ENCODE measurements at places on chromosomes 6 and 20.
A peak's percentile ranks its signal among the peaks of the same experiment; 100 is the strongest.

DNA sequence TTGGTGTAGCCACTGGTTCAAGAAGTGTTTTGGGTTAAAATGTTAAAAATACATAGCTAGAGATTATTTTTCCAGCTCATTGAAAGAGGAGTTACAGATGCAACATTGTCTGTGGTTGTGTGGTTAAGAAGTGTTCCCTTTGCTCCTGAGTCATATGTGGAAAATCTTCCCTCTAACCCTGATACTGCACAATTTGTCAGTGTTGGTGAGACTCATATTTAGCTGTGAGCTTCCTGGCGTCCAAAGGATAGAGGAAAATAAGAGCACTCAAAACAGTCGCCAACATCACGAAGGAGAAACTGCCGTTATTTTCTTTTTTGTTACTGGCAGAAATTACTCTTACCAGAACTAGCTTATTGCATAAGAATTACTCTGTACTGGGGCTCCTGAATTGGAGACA lies 250.4 kb downstream of the CDH4 start:
- DNase-seq, result no peak

GRCh38 chr20:33689973-33690372 lies 3.8 kb upstream of the E2F1 start:
- DNase-seq, result no peak

DNA sequence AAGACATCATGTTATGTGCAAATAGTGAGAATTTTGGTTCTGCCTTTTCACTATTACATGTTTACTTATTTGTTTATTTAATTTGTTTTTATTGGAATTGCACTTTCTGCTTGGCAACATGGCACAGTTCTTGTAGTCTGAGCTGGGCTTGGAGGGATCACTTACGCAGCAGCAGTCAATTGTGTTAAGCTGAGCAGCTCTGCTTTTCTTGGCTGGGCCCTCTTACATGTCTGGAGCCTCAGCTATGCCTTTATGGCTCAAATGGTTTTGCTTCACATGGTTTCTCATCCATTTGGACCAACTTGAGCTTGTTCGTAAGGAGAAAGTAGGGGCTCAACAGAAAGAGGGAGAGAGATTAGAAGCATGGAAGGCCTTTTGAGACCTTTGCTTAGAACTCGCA lies 327.5 kb upstream of the EPHA7 start:
- no peak for DNase-seq

DNA sequence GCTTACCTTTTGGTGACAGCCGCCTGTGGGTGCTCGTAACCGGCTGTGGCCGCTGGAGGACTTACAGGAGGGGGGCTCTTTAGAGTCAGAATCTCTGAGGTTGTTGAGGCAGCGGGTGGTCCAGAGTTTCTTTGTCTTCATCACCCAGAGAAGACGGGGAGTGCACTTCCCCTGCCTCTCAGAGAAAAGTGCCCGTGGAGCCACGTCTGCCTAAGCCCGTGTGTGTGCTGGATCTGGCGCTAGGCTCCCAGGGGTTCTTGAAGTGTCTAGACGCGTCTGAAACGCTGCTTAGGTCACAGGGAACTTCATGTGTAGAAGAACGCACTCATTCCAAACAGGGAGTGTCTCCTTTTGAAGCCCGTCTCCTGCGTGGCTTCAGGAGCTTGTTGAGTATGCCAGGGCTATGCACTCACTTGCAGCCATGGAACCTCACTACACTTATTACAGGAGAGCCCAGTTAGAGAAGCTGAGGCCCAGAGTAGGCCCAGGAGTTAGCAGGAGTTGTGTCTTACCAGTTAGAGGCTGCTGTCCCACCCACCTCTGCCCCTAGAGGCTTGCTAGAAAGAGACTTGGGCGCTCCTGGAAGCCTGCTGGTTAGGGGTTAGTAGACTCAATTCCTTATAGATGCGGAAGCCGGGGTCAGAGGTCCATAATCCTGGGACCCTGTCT lies 1.3 kb downstream of the LSM14B start:
- DNase-seq, result no peak

DNA sequence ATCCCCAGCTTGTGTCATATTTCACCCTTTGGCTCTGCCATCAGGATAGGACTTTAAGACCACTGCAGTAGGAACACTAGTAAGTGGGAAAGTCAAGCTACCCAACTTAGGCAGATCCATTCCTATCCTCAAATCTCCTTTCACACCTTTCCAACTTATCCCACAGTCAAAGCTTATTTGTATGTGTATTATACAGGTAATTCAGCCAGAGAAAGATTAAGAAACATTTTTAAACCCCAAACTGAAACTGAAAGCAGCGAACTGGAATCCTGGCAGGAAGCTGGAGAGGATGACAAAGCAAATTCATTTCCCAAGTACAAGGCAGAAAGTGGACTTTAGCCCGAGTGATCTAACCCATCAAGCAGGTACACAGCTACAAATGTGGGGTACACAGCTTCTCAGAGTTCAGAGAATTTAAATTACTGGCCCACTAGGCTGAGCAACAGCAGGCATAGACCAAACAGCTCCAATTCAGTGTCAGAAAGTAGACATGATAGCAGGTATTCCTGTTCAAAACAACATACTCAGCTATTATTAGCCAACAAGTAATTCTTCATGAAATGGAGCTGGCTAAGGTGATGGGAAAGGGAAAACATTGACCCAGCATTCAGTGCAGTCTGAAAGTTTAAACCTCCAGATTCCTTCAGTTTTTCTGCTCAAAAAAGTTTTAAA lies 39.1 kb downstream of the ILRUN start:
- DNase-seq, result peak; percentile 59

DNA sequence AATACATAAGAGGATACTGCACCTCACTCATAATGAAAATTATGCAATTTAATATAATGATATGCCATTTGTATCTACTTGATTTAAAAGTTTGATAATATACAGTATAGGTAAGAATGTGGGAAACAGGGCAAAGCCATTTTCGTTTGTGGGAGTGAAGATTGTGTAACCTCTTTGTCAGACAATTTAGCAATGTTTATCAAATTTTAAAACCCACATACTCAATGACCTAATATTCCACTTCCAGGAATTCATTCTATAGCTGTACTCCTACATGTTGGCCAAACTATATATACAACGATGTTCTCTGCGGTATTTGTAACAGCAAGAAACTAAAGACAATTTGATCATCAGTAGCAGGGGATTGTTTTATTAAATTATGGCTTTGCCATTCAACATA lies 17.8 kb upstream of the FKBP5 start:
- no peak for DNase-seq

DNA sequence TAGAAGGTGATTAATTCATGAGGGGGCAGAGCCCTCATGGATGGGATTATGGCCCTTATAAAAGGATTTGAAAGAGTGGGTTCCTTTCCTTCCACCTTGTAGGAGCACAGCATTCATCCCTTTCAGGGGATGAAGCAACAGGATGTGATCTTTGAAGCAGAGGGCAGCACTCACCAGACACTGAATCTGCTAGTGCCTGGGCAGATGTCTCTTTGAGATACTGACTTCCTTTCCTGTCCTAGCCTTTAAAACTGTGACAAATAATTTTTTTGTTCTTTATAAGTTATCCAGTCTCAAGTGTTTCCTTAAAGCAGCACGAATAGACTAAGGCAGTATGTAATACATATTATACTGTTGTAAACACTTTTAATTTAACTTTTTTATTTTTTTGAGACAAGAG lies 538.6 kb upstream of the RNF217 start:
- DNase-seq, result no peak

GRCh38 chr6:117918454-117918853 lies 11.4 kb downstream of the SLC35F1 start:
- DNase-seq, result no peak

- no peak for DNase-seq
Measured at GRCh38 chr6:103105686-103106085, 1712.2 kb downstream of the GRIK2 start.

GRCh38 chr6:131199568-131200272 lies 64.5 kb downstream of the AKAP7 start:
- peak; percentile 32 for DNase-seq

DNA sequence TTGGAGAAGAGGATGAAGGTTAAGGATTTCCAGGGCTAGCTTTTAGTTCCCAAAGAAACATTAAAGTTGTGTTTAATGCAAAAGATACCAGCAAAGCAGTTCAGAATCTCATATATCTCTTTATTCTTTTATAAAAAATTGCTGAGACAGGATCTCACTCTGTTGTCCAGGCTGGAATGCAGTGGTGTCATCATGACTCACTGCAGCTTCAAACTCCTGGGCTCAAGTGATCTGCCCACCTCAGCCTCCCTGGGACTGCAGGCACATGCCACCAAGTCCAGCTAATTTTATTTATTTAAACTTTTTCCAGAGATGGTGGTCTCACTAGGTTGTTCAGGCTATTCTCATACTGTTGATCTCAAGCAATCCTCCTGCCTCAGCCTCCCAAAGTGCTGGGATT lies 41.1 kb upstream of the CAP2 start:
- no peak for DNase-seq

DNA sequence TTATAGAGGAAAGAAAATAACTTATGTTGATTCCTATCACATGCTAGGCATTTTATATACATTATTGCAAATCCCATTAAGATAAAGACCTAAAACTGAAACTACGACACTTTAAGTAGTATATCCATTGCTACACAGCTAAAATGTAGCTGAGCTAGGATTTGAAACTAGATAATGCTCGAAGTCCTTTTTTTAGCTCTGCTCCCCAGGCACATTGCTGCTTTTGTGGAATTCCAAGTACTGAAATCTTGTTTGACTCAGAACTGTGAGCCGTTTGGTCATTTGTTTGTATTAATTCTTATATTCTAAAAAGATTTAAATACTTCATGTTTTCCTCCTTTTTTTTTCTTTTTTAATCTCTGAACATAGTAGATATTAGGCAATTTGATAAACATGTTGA lies 644.8 kb downstream of the HACE1 start:
- DNase-seq, result no peak

DNA sequence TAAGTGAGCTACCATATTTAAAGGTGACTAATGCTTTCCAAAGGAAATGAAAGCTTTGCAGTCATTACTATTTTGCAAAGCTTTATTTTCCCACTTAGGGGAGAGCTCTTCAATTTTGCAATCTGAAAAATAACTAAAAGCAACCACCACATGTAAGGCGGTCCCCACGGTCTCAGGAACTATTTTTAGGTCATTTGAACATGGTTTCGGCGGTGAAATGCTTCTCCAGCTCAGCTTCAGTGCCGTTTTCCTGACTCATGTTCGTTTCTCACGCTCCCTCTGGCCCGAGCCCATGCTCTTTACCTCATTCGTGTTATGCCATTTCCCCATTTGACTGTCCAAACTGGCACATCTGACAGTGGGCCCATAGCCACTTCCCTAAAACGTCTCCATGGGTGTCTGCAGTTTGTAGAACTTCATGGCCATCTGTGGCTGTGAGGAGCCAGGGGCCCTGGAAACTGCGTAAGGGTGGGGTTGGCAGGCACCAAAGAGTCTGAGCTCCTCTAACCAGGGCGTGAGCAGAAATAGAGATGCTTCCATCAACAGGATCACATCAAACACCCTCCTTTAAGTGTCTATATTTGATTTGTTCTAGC lies 46.5 kb downstream of the ADTRP start:
- no peak for DNase-seq

DNA sequence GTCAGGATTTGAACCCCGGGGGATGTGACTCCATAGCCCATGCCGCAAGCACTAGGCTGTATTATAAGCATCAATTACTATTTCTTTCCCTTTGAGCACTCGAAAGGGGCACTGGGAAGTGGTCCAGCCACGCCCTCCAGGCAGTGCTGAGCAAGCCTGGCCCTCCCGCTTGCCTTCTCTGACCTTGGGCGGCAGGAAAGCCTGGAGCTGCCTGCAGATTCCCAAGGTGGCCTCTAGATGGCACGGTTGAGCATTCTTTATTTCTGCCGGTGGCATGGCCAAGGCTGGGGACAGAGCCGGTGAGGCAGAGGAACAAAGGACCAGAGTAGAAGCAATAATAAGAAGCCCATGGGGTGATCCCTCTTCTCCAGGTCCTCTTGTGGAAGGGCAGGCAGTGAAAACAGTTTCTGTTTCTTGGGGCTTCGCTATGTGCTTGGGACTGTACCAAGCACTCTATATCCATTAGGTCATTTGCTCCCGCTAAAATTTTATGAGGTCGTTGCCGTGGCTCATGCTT lies 32.0 kb downstream of the ARHGAP40 start:
- DNase-seq, result peak; percentile 79

DNA sequence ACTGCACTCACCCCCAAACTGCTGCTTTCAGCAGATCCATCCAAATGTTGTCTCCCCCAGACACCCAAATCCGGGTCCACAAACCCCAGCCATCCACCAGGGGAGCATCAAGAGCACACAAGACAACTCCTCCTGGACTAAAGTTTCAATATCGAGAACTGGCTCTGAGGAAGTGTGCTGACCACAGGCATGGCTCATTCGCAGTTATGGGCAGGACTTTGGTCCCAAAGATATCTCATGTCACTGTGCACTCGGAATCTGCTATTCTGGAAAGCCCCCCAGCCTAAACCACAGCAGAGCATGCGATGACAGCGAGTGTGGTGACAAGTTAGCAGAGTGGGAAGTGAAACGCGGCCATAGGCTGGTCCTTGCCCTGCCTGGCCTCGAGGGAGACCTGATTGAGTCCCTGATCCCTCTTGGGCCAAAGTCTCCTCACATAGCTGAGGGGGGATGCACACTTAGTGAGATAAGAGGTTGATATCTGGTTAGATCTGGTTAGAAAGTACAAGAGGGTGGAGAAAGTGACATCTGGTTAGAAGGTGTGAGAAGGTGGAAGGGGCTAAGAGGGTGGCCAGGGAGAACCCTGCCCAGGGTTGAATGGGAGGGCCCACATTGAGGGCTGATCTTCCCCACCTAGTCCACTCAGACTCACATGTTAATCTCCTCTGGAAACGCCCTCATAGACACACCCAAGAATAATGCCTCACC lies 149.7 kb downstream of the MRPL14 start:
- no peak for DNase-seq

DNA sequence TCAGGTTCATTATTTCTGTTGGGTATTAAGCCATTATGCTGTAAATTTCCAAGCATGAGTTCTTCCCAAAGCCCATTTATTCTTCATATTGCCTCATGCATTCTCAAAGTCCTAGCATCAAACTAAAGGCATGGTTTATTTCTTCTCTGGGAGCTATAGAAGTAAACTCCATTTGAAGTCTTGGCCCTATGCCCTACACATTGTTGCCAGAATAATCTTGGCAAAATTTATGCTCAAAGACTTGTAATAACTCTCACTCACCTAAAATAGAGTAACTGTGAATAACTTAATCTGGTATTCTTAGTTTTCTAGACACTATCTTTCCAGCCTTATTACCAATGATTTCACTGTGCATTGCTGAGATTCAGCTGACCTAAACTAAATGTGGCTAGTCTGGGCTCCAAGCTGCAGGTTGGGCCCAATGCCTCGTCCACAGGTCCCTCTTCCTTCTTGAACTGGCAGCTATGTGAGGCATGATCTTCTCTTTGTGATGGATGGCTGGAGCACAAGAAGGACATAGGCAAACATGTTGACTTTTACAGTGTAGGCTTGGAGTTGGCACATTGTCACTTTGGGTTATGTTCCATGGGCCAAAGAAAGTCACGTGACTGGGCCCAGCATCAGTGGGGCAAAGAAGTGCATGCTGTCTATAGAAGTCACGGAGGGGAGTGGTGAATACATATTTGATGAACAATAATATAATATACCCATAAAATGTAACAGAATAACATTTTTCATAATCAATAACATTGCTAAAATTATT lies 39.1 kb upstream of the ANKEF1 start:
- no peak for DNase-seq

GRCh38 chr20:60629206-60629605 lies 622.9 kb upstream of the CDH4 start:
- DNase-seq, result no peak
